ENCODE measurements at places on chromosomes 12 and 14.

DNA sequence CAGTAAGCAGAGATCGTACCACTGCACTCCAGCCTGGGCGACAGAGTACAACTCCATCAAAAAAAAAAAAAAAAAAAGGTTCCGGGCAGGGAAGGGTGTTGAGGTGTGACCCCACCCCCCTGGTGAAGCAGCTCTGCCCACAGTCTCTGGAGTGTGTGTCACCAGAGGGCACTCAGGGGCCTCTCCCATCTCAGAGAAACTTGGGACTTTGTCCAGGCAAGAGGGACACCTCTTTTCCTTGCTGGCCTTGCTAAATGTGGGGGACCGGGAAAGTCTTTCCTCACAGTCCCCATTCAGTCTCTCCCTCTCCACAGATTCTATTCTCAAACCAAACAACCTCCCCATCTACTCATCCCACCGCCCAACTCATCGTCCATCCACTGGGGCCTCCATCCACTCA, 43.6 kb downstream of the RFLNA start:
- DNase-seq: no peak

DNA sequence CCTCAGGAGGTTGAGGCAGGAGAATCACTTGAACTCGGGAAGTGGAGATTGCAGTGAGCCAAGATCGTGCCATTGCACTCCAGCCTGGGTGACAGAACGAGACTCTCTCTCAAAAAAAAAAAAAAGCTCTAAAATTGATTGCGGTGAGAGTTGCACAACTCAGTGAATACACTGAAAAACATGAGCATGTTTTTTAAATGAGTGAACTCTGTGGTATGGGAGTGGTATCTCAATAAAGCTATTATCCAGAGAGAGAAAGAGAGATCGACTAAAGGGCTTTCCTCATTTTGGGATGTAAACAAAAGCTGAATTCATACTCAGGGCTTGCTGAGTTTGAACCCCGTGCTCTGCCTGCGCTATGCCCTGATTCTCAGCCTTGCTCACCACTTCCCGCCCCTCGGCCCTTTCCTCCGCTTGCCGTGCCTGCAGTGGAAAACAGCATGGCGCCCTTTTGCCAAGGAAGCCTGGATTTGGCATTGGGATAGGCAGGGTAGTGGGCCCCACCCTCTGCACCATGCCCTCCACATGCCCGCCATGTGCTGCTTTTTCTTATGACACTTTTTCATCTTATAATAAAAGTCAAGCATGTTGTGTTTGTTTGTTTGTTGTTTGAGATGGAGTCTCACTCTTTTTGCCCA, 102.5 kb downstream of the LGMN start:
- DNase-seq: no peak

DNA sequence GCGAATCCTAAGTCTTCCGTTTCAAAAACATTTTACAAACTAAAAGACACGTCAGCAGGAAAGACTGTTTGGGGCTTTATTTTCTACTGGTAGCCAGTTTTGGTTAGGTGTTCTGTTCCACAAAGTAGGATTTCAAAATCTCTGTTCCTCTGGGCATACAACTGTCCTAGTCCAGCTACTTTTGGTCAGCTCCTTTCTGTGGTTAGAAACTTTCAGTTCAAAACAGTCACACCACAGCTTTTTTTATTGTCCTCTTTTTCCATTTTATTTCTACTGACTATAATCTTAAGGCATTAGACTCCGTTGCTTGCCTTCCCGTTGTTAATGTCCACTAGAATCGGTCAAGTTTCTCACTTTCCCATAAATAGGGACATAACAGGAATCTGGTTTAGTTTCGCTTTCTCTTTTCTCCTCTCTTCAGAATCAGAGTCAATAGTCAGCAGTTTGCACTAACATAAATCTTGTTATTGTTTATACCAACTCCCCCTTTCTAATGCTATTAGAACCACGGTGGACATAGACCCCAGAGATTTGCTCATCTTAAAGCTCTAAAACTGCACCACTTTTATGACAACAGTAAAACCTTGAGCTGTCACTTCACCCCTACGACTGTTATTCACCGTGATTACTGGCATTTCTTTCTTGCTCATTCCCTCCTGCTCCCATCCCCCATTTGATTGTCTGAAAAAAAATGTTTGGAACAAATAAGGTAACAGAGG, 41.5 kb upstream of the NPAS3 start:
- DNase-seq: no peak

DNA sequence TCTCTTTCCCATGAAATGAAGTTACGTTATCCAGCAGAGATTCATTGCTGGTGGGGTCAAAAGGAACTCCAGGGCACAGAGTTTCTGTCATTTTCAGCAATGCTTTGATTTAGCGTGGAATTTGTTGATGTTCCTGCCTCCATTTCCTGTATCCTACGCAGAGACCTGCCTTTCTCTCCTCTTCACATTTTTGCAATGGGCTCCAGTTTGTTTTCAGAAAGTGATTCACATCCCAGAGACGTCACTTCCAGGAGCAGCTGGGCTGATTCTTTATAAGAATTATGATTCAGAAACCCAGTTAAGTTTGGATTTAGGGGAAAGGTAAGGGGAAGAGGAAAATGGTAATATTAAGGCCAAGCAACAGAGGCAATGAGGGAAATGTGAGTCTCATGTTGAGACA, 11.6 kb downstream of the RNASE10 start:
- DNase-seq: no peak

DNA sequence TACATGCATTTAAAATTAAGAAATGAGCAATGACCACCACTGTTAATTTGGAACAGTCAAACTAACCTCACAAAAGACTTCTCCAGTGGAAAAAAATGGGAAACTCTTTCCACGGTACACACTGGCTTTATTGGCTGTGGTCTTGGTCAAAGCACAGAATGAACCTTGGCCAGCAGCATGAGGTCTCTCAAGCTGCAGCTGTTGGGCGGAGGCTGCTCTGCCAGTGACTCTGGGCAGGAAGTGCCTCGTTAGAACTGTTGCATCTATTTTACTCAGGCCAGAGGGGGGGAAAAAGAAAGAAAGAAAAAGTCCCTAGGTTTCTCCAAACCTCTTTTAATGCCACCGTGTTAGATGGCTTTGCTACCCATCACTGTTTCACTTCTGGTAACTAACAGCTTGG, 279.8 kb upstream of the DIO2 start:
- DNase-seq: no peak

DNA sequence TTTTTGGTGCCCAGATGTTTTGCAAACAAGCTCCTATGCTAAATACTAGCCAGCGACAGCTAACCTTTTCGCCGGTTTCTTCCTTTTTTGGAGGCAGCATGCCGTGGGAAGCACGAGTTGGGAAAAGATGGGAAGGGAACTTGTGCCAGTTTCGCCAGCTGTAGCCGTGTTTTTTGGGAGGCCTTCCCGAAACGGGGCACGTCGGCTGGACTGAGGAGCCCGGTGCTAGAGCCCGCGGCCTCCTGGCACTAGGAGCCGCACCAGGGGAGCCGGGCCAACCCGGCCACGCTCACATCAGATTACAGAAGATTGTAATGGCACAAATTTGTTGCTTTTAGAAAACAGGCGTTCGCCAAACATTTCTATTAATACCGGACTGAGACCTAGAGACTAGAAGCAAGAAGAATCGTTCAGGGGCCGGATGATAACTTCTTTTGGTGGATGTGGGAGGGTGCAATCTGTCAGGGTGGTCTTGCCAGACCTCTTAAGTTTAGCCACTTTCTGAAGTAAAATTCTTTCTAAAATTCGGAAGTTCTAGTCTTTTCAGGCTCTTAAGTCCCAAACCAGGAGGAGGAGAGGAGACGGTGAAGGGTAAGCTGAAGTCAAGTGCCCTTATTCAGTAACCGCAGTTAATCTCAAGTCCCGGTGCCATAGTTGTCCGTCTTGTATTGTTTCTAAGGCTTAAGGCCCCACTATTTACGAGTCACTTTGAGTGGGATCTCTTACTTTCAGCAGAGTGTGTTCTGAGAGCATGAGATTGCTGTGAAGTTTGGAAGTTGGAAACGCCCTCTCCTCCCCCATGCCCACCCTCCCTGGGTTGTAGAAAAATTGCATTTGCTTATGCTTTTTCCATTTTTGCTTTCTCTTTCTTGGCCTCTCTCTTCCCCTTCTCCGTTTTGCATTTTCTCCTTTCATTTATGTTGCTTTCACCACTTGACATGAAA, 1.3 kb downstream of the RASSF3 start:
- no peak for DNase-seq

- DNase-seq: no peak
Measured at GRCh38 chr12:90987101-90987500, 17.7 kb downstream of the EPYC start.

DNA sequence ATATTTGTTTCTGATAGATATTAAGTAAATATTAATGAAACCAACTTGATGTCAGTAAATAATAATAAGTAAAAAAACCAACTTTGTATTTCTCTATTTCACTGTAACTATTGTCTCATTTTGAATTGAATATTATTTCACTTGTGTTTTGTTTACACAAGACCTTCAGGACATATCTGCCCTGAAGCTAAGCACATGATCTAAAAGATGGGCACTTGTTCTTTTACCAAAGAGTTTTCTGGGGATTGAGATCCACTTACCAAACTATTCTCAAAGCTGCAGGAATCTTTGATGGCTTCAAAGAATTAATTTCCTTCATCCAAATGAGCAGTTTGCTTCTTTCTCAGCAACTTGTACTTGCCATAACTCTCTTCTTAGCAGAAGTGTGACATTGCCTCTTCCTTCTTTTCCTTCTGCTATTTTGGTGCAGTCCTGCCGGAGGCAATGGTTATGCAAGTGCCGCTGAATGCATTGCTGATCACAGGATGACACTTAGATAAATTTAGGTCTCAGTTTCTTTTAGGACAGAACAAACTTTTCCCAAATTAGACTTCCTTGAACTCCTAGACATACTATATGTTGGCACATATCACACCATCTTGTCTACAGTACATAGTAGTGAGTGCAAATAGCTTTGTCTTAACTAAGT, 9.2 kb downstream of the FAR2 start:
- DNase-seq: no peak

DNA sequence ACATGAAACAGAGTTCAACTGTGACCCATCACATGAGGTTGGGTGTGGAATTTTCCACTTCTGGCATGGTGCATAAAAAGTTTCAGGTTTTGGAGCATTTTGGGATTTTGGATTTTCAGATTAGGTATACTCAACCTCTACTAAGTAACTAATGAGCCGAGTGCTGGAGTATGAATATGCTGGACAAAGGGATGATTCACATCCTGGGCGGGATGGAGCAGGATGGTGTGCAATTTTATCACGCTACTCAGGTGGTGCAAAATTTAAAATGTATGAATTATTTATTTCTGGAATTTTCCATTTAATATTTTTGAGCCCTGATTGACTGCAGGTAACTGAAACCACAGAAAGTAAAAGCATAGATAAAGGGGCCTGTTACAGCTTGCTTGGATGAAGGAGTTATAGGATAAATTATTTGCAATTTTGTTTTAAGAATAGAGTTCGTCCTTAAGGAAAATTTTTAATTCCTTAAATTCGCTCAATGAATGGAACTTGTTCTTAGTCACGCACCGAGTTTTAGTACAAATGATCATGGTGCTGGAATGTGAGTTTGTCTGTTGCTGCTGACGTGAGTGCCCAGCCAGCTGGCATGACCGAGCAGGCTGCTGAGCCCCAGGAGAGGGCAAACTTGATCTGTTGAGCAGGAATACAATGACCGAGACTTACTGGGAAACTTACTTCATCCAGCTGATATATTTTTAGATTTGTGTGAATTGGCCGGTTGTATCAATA, 176.3 kb downstream of the ESR2 start:
- DNase-seq: no peak

DNA sequence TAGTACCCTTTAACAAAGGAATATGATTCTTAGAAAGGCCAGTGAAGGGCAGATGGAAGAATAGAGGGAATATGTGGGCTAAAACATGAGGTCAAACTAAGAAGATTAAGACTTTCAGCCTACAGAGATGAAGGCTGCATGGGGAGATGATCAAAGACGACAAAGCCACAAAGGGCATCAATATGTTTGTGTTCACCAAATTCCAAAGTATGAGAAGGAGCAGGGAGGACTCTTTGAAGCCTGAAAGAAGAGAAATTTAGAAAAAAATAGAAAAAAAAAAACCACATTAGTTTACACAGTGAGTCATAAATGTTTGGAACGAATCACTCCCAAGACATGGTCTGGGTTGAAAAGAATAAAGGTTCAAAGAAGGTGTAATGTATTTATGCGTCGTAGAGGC, 131.8 kb downstream of the NEDD1 start:
- DNase-seq: no peak

DNA sequence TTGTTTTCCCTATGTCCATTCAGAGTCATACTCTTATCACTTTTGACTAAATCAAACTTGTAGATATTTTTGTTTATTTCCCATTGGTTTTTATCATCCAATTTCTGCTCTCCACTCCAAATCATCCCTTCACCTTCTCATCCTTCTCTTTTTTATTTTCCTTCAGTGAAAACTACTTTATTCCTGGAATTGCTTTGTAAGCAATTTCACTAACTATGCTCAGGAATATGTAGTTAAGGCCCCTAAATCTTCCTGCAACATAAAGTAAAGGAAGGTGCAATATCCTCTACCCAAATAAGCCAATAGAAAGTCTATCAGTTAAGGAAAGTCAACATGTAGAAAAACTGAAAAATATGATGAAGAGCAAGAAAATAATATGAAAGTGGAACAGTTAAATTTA, 308.4 kb downstream of the SEC23A start:
- DNase-seq: no peak

Measured in activated CD8-positive, alpha-beta memory T cell treated with anti-CD3 and anti-CD28 coated beads for 48 hours (primary cell).